Activated T-cell treated with anti-CD3 and anti-CD28 coated beads, Interleukin-2, amount 50 U/mL, for 72 hours (primary cell): ENCODE measurements at places on chromosomes 11 and 22.

- peak; percentile 48 for DNase-seq
These were observed 428 bp downstream of the SCN3B start for GRCh38 chr11:123653827-123654565.

- no peak for DNase-seq
These were observed 3.6 kb downstream of the SSH3 start for GRCh38 chr11:67306769-67307544.

- DNase-seq = no peak
These were observed 51.5 kb downstream of the LHFPL7 start for GRCh38 chr22:24894998-24895397.

GRCh38 chr11:75023446-75024067 lies 34.8 kb downstream of the NEU3 start:
- no peak for DNase-seq

GRCh38 chr11:121207485-121208115 lies 85.0 kb upstream of the SC5D start:
- DNase-seq = no peak

- DNase-seq = no peak
These were observed 416.3 kb downstream of the BUD13 start for GRCh38 chr11:116356451-116356850.

GRCh38 chr11:95977534-95978174 lies 53.7 kb upstream of the MTMR2 start:
- no peak for DNase-seq

- no peak for DNase-seq
These were observed 45.3 kb upstream of the PPP2R1B start for GRCh38 chr11:111811445-111811844.

- no peak for DNase-seq
These were observed 37.4 kb downstream of the ZC3H7B start for GRCh38 chr22:41338614-41339212.

DNA sequence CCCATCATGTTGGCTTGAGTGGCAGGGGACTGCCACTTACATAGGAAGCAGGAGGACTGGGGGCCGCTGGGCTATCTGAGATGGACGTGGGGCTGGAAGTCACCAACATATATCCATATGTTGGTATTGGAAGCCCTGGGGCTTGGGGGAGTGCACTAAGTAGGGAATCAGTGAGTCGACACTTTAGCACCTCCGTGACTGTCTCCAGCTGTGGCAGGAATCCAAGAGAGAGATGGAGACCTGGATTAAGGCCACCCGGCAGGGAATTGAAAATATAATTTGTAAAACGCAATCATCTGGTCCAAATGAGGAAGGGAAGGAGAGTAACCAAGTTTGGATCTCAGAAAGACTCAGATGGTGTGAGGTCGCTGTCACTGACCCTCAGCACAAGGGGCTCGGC lies 68.4 kb downstream of the ELFN2 start:
- DNase-seq = no peak

DNA sequence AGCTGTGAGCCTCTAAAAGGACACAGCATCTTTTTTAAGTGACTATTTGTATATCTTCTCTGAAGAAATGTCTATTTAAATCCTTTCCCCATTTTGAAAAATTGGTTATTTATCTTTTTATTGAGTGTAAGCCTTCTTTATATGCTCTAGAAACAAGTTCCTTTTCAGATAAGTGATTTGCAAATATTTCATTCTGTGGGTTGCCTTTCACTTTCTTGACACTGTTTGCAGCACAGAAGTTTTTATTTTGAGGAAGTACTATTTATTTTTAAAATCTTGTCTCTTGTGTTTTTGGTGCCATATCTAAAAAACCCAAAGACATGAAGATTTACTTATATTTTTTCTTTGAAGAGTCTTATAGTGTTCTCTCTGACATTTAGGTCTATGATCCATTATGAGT lies 40.1 kb upstream of the LYVE1 start:
- DNase-seq = no peak

DNA sequence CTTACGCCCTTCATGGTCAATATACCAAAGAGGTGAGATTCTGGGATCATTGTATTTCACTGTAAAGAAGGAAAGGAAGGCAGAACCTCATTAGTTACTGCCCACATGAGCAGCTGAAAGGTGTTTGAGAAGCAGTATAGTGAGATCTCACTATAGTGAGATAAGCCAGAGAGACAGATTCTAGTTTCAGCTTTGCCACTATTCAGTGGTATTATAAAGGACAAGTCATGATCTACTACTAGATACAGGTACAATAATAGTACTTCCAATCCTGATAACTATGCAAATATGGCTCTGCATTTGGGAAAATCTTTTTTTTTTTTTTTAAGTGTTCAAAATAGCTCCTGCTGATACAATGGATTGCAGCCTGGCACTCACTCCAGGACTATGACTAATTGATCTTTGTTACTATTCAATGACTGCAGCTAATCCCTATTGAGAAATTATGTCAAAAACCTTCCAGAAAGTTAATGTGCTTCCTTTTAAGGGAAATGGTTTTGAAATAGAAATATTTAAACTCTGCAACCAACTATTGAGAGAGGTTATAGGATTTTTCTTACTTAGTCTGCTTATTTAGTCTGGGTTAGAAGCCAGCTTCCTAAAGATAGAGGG lies 8.3 kb upstream of the DLAT start:
- no peak for DNase-seq

- no peak for DNase-seq
These were observed 102.1 kb downstream of the RPS6KA4 start for GRCh38 chr11:64461081-64461480.

DNA sequence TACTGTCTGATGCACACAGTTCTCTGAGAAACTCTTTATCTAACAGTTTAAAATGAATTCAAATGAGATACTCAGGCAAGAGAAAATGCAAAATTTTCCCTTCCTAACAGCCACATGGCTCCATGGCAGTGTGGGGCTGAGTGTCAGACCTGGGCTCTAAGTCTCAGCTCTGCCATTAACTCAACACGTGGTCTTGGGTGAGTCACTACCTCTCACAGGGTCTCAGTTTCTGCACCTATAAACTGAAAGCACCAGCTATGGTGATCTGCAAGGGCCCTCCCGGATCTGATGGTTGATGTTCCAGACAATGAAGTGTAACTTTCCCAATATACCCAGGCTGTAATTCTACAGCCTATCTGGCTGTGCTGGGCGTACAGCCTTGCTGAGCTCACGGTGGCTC lies 70.5 kb downstream of the KCNC1 start:
- no peak for DNase-seq

GRCh38 chr22:19998232-19998951 lies 18.2 kb downstream of the ARVCF start:
- DNase-seq = no peak
